ENCODE measurements at places on chromosomes 1 and 21.

GRCh38 chr1:208928349-208929010 lies 655.0 kb upstream of the CAMK1G start:
- DNase-seq = no peak

- DNase-seq = no peak
Measured at GRCh38 chr1:78214334-78214733, 168.6 kb downstream of the GIPC2 start.

- DNase-seq = no peak
Measured at GRCh38 chr21:25421321-25422028, 185.8 kb downstream of the MRPL39 start.

- no peak for DNase-seq
Measured at GRCh38 chr1:214454569-214455396, 96.6 kb downstream of the PTPN14 start.

GRCh38 chr1:15483971-15484370 lies 8.1 kb downstream of the CELA2B start:
- DNase-seq = no peak

DNA sequence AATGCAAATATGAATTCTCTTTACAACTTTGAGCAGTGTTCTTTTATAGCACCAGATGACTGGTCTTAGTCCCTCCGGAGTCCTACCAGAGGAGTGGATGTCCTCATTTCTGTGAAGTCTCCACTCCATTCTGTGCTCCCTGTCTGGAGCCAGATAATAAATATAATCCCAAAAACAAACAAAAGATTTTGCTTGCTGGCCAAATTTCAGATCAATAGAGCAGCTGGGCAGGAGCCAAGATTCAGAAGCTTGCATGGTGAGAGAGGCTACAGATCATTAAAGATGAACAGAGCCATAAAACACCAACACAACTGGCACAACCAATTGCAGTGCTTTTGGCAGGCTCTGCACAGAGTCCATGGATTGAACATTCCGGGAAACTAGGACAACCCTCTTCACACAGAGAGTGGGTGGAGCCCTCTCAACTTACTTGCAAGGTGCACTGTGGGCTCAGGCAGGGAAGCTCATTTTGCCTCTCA lies 231.5 kb upstream of the SNX7 start:
- peak; percentile 86 for DNase-seq

- DNase-seq = no peak
Measured at GRCh38 chr1:184376369-184376768, 10.5 kb upstream of the C1orf21 start.

DNA sequence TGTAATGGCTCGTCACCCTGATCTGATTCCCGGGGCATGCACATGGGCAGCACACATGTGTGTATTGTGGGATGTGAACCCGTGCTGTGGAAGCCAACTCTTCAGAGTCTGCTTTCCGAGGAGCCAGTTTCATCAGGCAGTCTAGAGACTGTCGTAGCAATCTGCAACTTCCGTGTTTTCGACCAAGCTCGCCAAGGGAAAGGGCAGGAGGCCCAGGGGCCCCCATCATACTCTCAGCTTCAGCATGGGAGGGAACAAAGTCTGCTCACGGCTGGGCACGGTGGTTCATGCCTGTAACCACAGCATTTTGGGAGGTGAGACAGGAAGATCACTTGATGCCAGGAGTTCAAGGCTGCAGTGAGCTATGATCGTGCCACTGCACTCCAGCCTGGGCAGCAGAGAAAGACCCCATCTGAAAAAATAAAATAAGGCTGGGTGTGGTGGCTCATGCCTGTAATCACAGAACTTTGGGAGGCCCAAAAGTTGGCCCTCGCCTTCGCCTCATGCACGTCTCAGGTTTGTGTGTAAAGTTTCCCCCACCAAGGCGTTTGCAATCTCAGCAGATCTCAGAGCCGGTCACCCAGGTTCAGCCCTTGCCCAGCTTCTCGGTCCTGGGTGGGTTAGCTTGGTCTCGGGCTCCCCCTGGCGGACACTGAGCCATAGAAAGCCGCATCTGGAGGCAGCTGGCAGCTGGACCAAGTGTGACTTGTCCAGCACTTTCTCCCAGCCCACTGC lies 48.5 kb upstream of the SLC25A33 start:
- peak; percentile 59 for DNase-seq

- DNase-seq = no peak
Measured at GRCh38 chr1:235295902-235296350, 32.1 kb downstream of the ARID4B start.

DNA sequence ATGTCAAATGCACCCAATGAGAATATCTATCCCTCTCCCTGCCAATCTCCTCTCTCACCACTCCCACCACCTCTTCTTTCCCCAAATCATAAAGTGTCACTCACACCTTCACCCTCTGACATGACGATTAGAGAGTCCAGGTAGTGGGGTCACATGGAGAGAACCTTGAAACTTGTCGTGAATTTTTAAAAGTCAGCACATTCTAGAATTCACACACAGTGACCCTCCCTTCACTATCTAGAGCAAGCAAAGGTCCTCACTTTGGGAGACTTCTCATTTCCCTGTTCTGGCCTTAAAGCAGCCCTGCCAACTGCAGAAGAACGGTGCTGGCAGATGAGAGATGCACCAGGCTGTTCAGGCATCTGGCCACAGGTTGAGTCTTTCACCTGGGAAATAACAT lies 61.9 kb downstream of the CD34 start:
- no peak for DNase-seq

GRCh38 chr1:161728376-161729226 lies 7.3 kb downstream of the FCRLB start:
- DNase-seq = no peak

GRCh38 chr1:30572192-30572591 lies 151.2 kb downstream of the MATN1 start:
- DNase-seq = no peak

- no peak for DNase-seq
Measured at GRCh38 chr1:184291701-184292100, 95.1 kb upstream of the C1orf21 start.

DNA sequence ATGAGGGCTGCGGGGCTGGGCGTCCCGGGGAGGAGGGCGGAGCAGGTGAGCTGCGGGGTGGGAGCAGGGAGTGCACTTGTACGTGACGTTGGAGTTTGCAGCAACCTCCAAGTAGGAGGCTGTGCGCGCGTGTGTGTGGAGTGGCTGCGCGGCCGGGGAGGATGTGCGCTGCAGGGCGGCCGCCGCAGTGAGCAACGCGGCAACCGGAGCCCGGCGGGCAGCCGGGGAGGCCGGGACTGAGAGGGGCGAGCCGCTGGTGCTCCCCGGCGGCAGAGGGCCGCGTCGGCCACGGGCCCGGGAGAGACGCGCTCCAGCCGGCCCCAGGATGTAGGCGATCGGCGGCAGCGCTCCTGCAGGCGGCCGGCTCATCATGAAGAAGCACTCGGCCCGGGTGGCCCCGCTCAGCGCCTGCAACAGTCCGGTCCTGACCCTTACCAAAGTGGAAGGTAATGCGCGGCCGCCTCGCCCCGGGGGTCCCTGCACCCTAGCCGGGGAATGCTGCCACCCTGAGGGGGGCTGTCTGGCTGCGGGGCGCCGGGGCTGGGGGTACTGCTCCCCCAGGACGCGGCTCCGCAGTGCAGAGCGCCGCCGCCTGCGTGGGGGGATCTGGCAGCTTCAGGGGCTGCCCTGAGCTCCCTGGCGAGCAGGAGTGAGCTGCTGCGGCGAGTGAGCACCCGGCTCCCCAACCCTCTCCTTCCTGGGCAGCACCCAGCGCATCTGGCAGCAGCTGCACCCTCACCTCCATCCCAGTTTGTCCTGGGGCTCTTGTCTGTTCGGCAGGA lies 158.9 kb upstream of the COA6 start:
- DNase-seq = no peak

- DNase-seq = no peak
Measured at GRCh38 chr1:154975409-154976059, 1.1 kb downstream of the CKS1B start.

- DNase-seq = no peak
Measured at GRCh38 chr1:107867422-107867821, 97.6 kb downstream of the VAV3 start.

GRCh38 chr21:43287111-43287760 lies 118.4 kb downstream of the CRYAA start:
- peak; percentile 45 for DNase-seq

GRCh38 chr1:204483791-204484190 lies 10.8 kb downstream of the PIK3C2B start:
- no peak for DNase-seq
